ENCODE measurements at places on chromosomes 4 and X.

DNA sequence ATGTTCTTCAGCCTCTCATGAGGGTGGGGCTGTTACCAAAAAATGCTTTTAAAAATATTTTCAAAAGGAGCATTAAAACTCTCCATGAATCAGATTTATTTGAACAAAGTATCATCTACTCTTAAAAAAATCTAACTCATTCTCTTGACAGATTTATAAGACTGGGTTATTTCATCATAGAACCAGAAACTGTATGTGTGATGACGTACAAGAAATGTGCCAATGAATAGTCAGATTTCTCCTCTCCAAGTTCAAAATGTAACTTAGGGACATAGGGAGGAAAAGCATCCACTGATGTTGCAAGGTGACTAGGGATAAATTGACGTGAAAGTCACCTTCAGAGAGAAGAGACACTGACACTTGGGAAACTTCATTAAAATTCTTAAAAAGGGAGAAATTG is 89.1 kb upstream of the CLNK start:
- DNase-seq, result no peak

GRCh38 chr4:135948797-135949196 is 1583.5 kb downstream of the PCDH18 start:
- no peak for DNase-seq

- peak; percentile 63 for DNase-seq
Measured at GRCh38 chr4:26985873-26986272, 125.2 kb downstream of the STIM2 start.

- peak; percentile 98 for DNase-seq
Measured at GRCh38 chr4:2963175-2963965, at the start of the genes GRK4 and NOP14. Gene GRK4 (plus strand): TSS chr4:2963571. CDS start chr4:2964071, 500 bp downstream. Gene NOP14 (minus strand): TSS chr4:2963406. CDS start chr4:2963319, 87 bp downstream.

GRCh38 chrX:9923357-9923756 is 43.8 kb upstream of the CLDN34 start:
- DNase-seq, result no peak

Data from CD4-positive, alpha-beta T cell treated with Interleukin-10 for 1 hour (primary cell).